NCI-H1105 (cell line): ENCODE measurements at places on chromosomes 2 and 18.
A peak's percentile ranks its signal among the peaks of the same experiment; 100 is the strongest.

GRCh38 chr2:131584380-131584779, 56.7 kb downstream of the CCDC74A start:
- no peak for DNase-seq

GRCh38 chr2:47403609-47404193, 745 bp downstream of the MSH2 start:
- no peak for DNase-seq

DNA sequence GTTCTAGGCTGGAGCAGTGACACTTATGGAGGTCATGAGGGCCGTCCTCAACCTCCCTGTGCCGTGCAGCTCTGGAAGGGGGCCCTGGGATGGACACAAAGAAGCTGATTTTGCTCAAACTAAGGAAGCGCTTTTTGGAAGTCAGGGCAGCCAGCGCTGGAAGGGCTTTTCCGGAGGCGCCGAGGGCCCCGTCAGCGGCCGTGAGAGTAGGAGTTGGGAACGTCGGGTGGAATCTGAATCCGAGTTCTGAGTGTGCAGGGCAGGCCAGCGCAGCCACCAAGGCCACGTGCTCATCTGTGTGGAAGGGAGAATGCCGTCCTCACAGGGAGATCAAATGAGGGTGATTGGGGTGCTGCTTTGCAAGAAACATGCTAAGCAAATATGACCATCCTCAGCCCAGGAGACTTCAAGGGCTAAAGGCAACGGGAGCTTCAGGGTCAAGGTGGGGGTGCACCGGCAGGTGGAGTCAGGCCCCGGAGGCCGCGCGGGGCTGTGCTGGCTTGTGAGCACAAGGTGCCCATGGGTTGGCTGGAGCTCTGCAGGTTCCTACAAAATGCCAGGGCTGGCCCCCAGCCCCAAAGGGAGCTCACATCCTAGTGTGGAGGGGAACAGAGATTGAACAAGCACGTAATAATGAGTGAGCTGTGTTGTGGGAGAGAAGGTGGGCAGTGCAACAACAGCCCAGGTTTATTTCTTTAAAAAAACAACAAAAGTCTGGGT, 70.4 kb upstream of the HPCAL1 start:
- DNase-seq: no peak

- no peak for DNase-seq
These were observed 27.8 kb downstream of the DYSF start for GRCh38 chr2:71481111-71481510.

- DNase-seq: peak; percentile 24
These were observed 32.7 kb upstream of the FHL2 start for GRCh38 chr2:105431367-105432043.

DNA sequence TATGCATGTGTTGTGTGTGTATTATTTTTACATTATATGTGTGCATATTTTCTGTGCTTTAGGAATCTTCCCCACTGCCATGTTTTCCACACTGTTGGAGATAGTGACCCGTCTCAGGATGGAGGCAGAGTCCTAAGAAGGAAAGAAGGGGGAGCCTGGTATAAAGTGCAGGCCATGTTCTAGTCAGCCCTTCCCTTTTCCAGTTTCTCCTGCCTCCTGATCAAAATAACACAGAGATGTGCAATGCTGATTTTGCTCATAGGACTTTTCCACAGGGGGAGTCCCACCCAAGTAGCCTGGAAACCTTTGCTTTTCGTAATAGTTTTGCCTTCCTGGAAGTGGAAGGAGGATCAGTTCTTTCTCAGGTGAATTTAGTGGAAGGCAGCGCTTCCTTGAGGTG, 72.8 kb upstream of the FAM237A start:
- no peak for DNase-seq

DNA sequence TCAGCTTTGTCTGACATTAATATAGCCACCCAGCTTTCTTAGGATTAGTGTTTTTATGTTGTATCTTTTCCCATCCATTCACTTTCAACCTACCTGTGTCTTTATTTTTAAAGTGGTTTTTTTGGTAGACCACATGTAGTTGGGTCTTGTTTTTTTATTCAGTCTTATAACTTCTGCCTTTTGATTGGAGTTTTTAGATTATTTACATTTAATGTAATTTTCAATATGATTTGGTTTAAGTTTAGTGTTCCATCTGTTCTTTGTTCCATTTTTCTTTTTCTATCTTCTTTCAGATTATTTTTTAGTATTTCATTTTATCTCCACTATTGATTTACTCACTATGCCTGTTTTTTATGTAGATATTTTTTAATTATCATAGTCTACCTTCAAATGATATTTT, 13.1 kb upstream of the MSTN start:
- DNase-seq: no peak

DNA sequence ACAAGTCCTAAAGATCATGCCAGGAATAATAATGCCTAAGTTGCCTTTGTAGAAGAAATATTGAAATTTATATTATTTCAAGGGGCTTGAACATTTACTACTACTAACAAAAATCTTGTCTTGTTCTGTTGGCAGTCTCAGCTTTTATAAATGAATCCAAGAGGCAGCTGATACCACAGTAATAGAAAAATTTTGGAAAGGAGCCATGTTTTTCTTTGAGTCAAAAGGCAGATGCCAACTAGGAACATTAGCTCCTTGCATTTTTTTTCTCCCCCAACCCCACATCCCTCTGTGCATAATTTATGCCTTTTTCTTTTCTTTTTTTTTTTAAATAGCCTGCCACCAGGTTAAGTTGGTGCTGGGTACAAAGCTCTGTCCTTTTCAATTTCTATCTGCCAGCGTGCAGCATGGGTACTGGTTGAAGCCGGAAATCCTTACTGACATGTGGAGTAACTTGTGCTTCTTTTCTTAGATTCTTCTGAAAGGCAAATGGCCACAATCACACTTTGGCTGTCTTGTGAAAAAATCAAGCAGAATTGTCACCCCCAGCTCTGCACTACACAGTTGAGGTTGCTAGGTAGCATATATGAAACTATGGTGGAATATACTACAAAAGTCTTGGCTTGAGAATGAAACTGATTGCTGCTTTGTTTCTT, 98.8 kb downstream of the RHBDD1 start:
- DNase-seq: peak; percentile 56

DNA sequence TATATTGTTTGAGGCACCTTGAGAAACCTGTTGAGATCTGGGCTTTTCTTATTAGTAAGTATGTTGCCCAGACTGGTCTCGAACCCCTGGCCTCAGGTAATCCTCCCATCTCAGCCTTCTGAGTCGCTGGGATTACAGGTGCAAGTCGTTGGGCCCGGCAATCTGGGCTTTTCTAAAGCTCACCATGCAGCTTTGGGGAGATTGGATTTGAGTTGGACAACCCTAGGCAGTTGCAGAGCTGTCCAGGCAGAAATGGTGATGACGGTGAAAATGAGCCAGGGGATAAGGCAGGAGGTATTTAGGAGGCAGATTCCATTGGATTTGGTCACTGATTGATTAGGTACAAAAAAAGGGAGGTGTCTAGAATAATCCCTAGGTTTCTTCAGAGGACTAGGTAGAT, 16.2 kb downstream of the NEDD4L start:
- DNase-seq: no peak

DNA sequence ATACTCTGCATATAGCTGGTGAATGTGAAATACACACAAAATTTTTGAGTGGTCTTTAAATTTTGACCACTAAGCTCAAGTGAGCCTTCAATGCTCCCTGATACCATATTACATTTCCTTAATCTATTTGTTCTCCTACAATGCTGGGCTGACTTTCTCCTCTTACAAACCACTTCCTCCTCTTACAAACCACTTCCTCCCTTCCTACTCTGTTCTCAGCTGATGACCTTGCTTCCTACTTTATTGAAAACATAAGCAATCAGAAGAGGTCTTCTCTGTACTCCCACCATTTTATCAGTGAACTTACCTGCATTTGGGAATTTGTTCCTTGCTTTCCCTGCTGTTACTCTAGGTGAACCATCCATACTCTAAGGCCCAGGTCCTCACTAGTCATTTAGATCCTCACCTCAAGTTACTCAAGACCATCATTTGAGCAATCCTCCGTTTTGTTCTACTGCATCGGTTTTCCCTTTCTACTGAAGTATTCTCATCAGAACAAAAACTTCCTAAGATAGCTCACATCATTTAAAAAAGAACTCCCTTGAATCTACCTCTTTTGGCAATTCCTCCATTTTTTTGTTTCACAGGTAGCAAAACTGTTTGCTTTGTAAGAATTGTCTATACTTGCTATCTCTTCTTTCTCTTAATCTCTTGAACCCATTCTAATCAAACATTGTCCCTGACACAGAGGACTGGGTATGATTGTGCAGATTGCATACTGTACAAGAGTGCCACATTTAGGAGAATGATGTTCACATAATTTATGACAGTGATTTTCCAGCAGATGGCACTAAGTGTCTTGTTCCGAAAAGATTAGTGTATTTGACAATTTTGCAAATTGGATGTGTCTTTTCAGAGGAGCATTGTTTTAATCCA, 96.5 kb downstream of the EPB41L5 start:
- no peak for DNase-seq

DNA sequence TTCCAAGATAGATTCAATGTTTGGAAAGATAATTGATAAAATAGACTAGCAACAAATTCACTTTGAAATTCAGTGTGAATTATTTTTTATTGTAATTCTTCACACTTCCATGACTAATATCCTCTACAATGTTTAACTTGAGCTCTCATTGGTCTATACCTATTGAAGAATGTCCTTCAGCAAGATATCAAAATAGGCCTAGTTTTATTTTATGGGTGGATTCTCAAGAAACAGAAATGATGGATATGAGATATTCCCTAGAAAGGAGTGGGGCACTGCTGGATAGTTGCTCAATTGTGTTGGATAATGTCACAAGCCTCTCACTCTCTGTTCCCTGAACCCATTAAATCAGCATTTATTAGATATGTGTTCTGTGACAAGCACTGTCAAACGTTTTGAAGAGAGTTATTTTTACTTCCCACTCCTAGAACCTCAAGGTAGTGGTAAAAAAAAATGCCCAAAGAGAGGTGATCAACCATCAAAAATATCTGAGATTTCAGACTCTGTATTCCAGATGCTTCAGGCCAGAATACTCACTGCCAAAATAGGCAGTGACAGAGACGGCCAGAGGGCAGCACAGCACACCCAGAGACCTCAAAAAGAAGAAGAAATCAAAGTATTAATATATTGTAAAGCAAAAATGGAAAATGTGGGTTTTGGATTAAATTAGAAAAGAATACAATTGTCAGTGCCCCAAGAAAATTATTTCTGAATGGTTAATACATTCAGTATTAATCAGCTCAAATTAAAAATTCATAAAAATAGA, 87.5 kb downstream of the TRIB2 start:
- DNase-seq: no peak
